A673 (cell line): ENCODE measurements at places on chromosomes 5 and 9.
A peak's percentile ranks its signal among the peaks of the same experiment; 100 is the strongest.

DNA sequence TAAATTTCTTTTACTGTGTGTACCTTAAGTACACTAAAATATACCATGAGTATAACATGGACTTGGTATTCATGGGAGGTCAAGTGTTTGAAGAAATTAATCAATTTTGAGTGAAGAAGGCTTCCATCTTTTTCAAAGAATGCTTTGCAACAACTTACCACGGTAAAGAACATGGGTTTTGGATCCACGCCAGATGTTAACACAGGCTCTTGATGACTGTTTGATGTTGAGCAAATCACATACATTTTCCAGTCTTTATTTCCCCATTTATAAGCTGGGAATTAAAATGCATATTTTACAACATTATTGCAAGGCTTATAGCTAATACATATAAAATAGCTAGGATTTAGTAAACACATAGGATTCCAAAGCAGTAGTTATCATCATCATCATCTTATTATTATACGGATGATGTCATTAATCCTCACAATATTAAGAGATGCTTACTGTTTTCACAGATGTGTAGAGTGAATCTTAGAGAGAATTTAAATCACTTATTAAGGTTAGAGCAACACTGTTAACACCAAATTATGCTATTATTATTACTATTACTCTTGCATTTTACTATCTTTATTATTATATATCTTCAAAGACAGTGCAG, 362.0 kb downstream of the PRELID2 start:
- DNase-seq: peak; percentile 29

DNA sequence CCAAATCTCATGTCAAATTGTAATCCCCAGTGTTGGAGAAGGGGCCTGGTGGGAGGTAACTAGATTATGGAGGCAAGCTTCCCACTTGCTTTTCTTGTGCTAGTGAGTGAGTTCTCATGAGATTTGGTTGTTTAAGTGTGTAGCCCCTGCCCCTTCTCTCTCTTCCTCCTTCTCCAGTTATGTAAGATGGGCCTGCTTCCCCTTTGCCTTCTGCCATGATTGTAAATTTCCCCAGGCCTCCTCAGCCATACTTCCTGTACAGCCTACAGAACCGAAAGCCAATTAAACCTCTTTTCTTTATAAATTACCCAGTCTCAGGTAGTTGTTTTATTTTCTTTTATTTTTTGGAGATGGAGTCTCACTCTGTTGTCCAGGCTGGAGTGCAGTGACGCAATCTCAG, 18.2 kb upstream of the TXNDC8 start:
- no peak for DNase-seq

DNA sequence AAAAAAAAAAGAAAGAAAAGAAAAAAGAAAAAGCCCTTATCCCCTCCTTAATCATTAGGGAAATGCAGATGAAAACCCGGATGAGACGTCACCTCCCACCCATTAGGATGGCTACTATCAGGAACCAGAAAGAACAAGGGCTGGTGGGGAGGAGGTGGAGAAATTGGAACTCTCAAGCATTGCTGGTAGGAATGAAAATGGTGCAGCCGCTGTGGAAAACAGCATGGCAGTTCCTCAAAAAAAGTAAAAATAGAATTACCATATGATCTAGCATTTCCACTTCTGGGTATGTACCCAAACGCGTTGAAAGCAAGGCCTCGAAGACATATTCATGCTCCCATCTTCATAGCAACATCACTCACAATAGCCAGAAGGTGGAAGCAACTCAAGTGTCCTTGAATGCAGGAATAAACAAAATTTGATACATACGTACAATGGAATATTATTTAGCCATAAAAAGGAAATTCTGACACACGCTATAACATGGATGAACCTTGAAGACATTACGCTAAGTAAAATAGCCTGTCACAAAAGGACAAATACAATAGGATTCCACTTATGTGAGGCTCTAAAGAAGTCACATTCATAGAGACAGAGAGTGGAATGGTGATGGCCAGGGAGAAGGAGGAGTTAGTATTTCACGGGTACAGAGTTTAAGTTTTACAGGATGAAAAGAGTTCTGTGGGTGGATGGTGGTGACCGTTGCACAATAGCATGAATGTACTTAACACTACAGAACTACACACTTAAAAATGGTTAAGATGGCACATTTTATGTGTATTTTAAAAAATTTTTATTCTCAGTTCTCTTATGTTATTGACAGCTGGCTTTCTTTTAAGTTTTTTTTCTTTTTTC, 166.8 kb upstream of the IER5L start:
- DNase-seq: no peak

DNA sequence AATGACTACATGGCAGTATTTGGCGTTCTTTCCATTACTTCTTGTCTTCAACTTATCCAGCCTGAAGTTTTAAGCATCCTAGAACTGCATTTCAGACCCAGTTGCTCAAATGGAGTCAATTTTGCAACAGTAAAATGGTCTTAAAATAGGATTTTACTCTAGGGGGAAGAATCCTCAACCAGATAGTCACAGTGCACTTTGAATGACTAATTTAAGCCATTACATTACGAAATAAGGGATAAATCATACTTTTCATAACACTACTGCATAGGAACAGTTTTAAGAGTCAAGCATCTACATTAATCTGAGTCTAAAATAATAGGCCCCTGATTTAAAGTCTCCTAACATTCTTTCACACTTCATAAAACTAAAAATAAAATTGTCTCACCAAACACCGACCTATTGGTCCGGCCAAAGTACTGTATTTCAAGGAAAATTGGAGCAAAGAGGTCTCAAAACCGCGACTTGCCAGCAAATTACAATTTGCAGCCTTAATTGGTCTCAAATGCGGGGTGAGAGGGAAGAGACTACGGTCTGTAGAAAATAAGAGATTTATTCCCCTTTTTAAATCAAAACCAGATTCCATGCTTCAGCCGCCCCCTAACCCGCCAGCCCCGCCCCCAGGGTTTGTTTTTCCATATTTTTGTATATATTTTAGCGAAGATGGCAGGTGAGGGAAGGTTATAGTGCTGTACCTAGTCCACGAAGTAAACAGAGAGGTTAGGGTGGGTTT, 1.2 kb upstream of the SMARCA2 start:
- no peak for DNase-seq

- peak; percentile 20 for DNase-seq
Measured at GRCh38 chr9:92669527-92669889, 423 bp downstream of the IPPK start.
